Kidney glomerular epithelial cell (primary cell): ENCODE measurements at places on chromosomes 16 and 17.

DNA sequence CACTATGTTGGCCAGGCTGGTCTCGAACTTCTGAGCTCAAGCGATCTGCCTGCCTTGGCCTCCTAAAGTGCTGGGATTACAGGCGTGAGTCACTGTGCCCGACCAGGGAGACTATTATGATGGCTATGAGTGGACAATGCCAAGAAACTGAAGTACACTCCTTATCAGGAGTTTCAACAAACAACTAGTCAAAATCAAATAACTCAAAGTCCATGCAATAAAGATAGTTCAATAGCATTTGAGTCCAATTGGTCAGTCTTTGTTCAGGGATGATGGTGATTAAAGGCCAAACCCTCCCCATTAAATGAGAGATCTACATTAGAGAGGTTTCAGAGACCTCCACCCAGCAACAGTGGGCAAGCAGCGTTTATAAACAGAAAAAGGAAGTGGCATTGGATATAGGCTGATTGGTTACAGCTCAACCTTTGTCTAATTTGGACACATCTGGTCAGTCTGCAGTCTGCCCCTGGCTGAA, 8.0 kb downstream of the CHST5 start:
- DNase-seq = no peak

- no peak for DNase-seq
Measured at GRCh38 chr16:48091117-48091516, 64.7 kb downstream of the ABCC12 start.

DNA sequence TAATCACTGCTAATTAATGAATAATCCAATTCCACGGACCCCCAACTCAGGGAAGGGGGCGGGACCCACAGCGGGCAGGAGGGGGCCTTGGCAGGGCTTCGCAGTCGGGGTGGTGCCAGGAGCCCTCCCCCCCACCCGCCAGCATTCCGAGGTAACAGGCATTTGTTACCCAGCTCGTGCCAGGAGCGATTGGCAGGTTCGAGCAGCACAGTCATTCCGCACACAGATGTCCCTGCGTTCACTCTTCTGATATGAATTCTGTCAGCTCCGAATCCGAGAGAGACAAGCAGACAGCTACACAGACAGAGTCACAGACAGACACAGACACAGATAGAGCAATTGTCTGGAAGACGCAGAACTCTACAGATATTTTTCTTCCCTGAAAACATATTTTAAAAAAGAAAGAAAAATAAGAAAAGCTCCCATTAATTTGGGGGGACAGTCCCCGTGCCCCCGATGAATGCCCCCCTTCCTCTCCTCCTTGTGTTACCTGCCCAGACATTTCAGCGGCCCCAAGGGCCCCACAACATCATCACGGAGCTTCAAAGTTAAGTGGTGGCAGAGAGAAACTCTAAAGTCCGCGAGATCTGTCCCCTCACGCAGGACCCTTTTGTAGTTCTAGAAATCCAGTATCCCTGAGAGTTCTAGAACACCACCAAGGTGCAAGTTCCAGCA, 10.2 kb downstream of the NEUROD2 start:
- DNase-seq = no peak

- no peak for DNase-seq
Measured at GRCh38 chr17:31155208-31155810, 60.5 kb downstream of the NF1 start.

GRCh38 chr17:15239491-15239890, 25.6 kb downstream of the PMP22 start:
- no peak for DNase-seq

- DNase-seq = no peak
Measured at GRCh38 chr17:31517524-31517923, 126.0 kb downstream of the RAB11FIP4 start.

- no peak for DNase-seq
Measured at GRCh38 chr16:57510016-57510871, 24.0 kb upstream of the DOK4 start.

DNA sequence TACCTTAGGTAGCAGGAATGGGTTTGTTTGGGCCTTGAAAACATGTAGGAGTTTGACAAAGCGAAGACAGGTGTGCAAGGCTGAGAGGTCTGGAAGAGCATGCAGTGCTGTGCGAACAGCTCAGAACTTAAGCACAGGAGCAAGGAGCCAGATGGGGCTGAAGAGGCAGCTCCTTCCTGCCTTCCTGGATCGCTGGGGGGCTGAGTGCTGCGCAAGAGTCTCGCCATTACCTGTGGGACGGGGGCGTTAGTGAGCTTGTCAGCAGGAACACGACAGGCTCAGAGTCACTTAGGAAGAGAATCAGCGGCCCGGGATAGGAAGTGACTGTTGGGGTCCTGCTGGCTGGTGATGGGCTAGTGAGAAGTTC, 464 bp upstream of the MRM1 start:
- DNase-seq = peak; percentile 66

GRCh38 chr16:56795011-56795410, 65.1 kb downstream of the NUP93 start:
- DNase-seq = peak; percentile 69

DNA sequence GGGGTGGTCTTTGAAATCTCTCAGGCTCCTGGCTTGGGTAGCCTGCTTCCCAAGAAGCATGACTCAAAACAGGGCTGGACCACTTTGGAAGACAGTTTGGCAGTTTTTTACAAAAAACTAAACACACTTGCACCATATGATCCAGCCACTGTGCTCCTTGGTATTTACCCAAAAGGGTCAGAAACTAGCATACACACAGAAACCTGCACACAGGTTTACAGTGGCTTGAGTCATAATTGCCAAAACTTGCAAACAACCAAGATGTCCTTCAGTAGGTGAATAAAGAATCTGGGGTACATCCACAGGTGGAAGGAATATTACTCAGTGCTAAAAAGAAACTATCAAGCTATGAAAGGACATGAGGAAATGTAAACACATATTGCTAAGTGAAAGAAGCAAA, 323.2 kb upstream of the CDH5 start:
- DNase-seq = no peak

- no peak for DNase-seq
Measured at GRCh38 chr17:44260296-44260695, 7.6 kb downstream of the SLC4A1 start.

GRCh38 chr17:27495460-27495859, 39.2 kb downstream of the KSR1 start:
- DNase-seq = peak; percentile 43

GRCh38 chr17:31448467-31449077, 57.1 kb downstream of the RAB11FIP4 start:
- DNase-seq = no peak

- DNase-seq = peak; percentile 98
Measured at GRCh38 chr16:83689385-83689831, 118.4 kb upstream of the HSBP1 start.

DNA sequence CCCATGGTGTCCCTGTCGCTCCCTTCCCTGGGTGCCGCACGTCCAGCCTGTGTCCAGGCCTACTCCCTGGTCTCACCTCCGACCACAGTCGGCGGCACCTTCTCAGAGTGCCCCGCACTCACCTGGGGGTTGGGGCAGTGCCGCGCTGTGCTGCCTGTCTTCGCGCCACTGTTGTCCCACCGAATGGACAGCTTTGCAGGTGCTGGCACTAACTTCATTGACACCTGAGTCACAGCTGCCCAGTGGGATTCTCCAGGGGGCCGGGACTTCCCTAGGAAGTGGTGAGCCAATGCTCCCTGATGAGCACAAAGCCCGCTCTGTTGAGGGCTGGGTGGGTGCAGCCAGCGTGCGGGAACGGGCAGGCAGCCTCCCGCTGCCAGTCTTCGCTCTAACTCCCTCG, 24.3 kb upstream of the DBNDD1 start:
- no peak for DNase-seq

- DNase-seq = no peak
Measured at GRCh38 chr17:69500911-69501429, 86.5 kb downstream of the MAP2K6 start.

DNA sequence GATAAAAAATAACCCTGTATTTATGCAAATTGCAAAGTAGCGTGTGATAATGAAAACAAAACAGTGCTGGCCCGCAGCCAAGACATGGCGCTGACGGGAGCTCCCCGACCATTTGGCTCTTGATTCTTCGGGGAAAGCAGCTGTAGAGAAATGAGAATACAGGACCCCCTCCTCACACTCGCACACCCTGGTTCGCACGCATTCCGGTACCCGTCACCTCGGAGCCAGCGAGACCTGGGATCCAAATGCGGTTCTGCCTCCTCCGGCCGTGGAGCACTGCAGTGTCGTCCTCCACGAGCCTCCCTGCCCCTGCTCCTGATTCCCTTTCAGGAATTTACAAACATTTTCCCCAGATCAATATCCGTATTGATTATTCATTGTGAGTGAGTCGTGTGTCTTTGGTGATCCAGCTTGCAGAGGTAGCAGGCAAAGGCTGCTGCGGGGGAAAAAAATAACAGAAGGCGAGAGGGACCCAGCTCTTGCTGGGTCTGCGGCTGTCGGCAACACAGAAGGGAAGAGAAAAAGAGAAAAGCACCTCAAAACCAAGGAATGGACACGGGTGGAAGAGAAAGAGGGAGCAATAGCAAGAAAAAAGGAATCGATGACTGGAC, 184.1 kb upstream of the ZFHX3 start:
- no peak for DNase-seq

DNA sequence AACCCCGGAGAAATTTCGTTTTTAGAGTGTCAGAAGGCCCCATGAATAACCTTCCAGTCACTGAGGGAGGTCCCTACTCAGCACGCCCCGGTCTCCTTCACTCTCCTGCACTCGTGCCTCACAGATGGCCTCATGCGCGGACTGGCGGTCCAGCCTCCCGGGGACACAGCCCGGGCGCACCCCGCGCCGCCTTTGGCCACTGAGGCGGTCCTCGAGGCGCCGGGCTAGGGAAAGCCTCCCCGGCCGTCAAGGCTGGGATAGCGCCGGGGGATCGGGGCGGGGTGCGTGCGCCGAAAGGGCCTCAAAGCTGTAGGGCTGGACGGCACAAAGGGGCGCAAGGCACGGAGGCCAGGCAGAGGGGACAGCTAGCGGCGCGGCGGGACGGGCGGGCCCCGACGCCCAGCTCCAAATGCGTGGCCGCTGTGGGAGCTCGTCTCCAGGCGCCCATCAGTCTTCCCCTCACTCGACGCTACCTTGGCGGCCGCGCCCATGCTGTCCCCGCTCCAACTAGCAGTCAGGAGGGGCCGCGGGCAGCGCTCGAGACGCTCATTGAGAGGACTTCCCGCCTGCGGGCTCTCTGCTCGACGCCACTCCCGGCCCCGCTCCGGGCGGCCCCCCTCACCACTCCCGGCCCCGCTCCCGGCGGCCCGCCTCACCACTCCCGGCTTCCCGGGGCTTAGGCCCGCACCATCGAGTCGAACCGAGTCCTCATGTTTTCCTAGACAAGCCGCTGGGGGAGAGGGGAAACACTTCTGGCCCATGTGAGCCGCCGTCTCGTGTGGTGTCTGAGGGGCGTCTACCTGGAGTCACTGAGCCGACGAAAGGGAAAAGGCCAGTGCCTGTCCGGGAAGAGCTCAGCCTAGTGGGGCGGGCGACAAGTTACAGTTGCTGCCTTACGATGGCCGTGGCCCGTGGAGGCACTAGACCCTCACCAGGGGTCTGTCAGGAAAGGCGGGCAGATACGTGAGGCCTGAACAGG, at the start of gene USP6:
Gene USP6, plus strand, starts transcription at position 360 of the 979 bp plus-strand sequence. CDS start 14,336 bp downstream, outside the sequence.
- no peak for DNase-seq

DNA sequence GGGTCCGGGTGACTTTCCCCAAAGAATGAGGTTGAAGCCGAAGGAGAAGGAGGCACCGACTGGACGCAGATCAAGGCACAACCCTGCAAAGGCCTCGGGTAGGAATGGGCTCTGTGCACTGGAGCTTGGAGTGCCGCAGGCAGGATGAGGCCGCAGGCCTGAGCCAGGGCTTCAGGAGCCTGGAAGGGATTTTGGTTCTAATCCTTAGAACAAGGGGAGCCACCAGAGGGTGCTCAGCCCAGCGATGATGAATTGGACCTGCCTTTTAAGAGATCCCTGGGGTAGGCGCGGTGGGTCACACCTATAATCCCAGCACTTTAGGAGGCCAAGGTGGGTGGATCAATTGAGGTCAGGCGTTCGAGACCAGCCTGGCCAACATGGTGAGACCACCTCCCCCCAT, 8.1 kb downstream of the CIBAR2 start:
- no peak for DNase-seq

GRCh38 chr17:1231456-1231855, 38.8 kb upstream of the BHLHA9 start:
- DNase-seq = no peak

DNA sequence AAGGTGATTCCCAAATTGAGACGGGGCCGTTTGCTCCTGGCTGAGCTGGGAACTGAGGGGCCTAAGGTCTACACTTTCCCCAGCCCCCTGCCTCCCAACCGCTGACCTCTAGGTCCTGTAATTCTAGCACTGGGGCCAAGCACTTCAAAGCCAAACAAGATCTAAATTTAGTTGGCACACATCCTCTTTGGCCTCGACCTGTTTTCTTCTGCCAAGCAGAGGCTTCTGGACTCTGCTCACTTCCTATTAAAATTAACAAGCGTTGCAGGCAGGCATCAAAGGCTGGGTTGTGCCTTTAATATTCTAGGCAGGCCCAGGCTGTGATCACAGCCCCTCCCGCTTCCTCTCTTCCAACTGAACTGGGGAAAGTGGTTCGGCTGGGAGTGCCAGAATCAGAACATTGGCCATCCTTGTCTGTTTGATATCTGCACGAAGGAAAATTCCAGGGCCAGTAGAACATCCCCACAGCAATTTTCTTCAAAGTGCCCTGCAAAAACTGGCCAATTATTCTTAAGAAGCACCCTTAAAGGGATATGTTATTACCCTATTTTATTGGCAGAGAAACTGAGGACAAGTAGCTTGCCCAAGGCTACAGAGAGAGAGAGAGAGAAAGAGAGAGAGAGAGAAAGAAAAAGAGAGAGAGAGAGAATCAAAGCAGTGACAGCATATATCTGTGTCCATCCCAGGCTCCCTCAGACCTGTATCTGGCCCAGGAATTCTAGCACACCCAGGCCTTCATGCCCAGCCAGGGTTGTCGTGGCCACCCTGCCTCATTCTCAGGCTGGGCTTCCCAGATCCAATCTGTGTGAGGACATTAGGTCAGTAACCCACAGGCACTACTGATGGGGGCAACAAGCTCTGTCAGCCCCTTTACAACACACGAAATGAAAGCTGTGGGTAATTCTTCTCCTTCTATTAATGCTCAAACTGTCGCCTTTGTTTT, 12.8 kb upstream of the MT4 start:
- DNase-seq = no peak

DNA sequence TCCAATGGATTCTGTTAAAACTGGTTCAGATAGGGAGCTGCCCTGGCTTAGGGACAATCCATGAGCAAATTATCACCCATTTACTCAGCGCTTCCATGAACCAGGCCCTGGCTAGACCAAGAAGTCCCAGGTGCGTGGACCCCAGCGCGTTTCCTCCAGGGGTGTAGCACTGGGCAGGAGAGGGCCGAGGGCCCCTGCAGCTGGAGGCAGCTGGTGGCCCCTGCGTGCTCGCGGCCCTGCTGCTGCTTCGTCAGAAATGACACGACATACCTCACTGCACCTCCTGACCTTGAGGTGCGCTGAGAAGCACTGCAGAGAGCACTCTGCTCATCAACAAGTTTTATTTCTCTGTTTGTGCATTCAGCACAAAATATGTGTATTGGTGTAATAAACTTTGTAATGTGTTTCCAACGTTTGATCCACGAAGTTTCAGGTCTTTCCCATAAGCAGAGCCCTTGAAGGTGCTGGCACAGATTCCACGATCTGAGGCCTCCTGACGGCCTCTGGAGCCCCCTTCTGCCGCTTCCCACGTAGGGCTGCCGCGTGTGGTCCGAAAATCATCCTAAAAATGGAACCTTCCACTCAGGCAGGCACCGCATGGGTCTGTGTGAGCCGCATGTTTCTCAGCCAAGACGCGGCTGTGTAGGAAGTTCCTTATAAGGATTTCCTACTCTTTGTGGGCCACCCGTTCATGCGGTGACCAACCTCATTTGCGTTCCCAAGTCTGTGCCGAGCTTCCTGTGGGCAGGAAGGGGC, 50.8 kb upstream of the ZCCHC14 start:
- DNase-seq = no peak

GRCh38 chr16:66490774-66491715, 58.9 kb downstream of the TK2 start:
- no peak for DNase-seq
